ENCODE measurements at places on chromosomes 4 and X.

DNA sequence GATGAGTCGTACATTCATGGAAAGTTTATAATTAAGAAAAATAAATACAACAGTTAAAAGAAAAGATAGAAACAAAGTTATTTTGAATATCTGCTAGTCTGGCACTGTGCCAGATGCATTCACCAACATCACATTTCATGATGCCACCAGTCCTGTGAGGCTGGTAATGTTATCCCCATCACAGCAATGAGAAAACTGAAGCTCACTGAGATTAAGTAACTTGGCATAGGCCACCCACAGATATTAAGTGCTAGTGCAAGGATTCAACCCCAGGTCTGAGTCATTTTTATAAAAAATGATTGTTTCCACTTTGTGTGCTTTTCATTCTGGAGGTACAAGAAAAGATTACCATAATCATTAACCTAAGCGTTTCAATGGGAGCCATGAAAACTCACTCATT, 65.0 kb upstream of the IL15 start:
- no peak for DNase-seq

GRCh38 chr4:182756161-182756690, 161.0 kb downstream of the DCTD start:
- no peak for DNase-seq

- no peak for DNase-seq
Measured at GRCh38 chr4:186979961-186980745, 256.5 kb upstream of the FAT1 start.

- no peak for DNase-seq
Measured at GRCh38 chr4:146435962-146436361, 85.8 kb downstream of the SLC10A7 start.

GRCh38 chrX:12007881-12008280, 130.4 kb upstream of the FRMPD4 start:
- DNase-seq: no peak

- DNase-seq: no peak
Measured at GRCh38 chr4:145840162-145840768, 98.4 kb downstream of the ZNF827 start.

DNA sequence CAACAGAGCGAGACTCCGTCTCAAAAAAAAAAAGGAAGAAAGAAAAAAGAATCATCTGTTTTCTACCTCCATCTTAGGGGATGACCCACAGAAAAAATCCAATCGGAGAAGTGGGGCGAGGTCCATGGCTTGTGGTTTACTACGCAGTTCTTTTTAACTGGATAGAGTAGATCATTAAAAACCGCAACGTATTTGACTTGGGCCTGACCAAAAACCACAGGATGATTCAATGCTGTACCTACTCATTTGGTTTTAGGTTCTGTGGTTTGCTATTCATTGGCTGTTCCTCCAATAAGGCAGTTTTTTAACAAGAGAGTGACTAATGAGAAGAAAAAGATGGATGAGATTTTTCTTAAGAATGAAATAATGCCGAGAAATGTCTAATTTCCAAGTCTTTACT, 83.7 kb downstream of the FREM3 start:
- DNase-seq: no peak

DNA sequence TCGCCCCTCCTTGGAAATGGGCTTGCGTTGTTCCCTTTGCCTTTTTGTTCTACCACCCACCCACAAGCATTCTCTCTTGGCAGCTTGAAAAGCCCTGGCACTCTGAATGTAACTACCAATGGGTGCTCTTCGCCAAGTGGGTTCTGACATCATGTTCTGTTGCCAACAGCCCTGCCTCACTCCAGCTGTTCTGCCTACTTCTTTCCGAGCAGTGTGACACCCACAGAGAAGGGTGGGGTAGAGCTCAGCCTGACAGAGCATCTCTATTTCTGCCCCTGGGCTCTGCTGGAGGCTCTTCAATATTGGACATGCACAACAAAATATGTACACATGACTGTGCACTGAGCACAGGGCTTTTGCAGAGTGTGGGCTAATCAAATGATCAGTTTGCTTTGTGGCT, 15.6 kb upstream of the EXOSC9 start:
- no peak for DNase-seq

GRCh38 chrX:15911734-15912550, 57.3 kb upstream of the AP1S2 start:
- no peak for DNase-seq

GRCh38 chr4:33078145-33078544, 2358.0 kb downstream of the PCDH7 start:
- no peak for DNase-seq

GRCh38 chr4:141899103-141899502, 262.7 kb downstream of the IL15 start:
- DNase-seq: no peak

DNA sequence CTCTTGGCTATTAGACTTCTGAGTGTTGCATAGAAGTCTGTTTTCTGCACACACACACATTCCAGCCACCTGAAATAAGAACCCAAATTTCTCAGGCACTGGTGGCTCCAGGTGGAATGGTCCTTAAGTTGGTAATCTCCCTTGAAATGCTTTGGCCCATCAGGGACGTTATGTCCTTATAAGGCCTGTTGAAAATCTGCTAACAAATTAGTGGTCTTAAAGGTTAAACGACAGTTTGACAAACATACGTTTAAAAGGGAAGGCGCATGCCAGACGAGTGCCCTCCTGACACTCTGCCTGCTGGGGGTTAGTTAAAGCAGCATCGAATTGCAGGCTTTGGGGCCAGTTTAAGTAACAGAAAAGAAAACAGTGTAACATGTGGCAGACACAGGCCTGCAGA, 125.0 kb downstream of the TBX22 start:
- no peak for DNase-seq

DNA sequence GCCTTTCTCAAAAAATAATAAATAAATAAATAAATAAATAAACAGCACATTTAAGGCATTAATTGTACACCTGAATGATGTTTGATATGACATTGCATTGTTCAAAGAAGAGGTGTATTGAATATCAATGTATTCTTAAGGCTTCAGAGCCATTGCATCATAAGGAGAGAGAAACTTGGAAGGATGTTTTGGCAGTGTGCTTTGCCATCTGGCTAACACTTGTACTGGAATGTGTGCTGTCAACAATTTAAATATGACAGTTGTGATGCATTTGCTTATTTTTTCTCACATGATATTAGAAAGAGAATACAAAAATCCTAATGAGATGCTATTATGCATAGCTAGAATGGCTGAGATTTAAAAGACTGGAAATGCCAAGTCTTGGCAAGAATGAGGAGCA, 67.8 kb downstream of the FAM133A start:
- no peak for DNase-seq

DNA sequence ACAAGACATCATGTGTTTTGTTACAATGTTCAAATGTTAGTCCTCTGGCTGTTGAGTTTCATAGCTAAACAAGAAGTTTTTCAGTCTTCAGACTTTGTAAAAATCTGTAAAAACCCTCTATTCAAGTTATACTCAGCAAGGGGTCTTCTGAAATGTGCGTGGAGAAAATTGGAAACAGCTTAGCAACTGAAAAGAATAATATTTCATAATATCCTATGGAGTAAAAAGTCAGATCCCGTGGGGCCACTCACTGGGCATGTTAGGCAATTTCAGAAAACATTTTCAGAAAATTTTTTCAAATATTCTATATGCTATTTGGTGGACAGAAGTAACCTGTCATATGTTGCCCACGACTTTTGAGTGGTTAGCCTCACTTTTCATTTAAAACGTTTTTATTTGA, 118.3 kb downstream of the CORIN start:
- no peak for DNase-seq

DNA sequence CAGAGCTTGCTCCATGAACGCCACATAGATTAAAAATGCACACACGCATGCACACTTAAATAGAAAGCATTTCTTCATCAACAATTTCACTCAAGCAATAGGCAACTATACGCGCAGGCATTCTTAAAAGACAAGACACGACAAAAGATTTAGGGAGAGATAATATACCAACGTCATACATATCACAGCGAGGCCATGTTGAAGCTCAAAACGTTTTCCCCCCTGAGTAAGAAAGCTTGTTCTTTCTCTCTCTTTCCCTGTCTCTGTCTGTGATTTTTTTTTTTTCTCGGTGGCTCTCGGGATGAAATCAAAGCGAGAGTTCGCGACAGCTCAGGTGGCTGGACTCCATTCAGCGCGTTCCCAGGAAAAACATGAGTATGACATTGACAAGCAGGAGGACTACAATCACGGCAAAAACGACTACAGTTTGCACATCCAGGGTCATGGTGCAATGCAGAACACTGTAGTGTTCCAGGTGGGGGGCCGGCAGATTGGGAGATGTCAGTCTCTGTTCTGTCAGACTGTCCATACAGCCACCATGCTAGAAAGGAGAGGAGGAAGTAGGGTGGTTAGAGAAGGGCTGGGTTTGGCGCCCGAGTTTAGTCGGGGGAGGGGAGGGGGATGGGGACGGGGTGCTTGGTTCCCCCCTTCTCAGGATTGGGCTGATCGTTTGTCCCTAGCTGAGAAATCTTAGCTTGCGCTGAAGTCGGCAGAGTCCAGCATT, 30.7 kb downstream of the ARHGEF9 start:
- peak; percentile 12 for DNase-seq

- DNase-seq: no peak
Measured at GRCh38 chrX:15525664-15526416, 25.2 kb downstream of the BMX start.

DNA sequence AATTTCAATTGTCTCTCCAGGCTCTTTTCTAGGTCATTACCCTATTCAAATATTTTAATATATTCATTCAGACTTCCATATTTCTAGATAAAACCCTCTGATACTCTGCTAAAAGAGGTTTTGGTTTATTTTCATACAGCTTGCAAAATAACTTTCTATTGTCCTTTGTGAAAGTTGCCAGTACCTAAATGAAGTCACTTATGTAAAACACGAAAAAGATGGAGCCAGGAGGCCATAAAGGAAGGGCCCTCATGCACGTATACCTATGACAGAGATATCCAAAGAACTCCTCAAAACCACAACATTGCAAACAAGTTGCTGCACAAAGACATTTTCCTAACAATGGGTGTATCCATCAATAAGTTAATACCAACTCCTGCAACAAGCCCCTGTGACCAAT, 25.7 kb upstream of the ELOVL6 start:
- no peak for DNase-seq

GRCh38 chr4:156521631-156522030, 450.0 kb downstream of the PDGFC start:
- DNase-seq: no peak

GRCh38 chrX:130105244-130105643, 5.1 kb downstream of the ELF4 start:
- no peak for DNase-seq

- no peak for DNase-seq
Measured at GRCh38 chr4:32574803-32575202, 1854.6 kb downstream of the PCDH7 start.

GRCh38 chrX:129427267-129427666, 96.0 kb downstream of the SMARCA1 start:
- no peak for DNase-seq

GRCh38 chrX:45077748-45078424, 122.8 kb downstream of the DIPK2B start:
- no peak for DNase-seq

DNA sequence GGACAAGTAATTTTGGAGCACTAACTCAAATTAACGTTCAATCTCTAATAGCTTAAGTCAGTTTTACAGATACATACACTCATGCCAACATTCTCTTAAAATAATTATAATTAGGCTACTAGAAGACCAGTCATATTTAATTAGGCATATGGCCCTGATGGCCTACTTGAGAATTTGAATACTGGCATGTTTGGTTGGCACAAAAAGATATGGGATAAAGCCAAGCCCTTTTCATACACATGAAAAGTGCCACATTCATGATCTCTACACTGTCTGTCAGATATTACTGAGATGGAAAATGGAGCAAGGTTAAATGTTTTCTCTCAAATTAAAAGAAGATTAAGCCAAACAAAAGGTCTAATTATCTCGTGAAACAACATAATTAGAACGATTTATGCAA, 1091.0 kb downstream of the C4orf33 start:
- DNase-seq: no peak

DNA sequence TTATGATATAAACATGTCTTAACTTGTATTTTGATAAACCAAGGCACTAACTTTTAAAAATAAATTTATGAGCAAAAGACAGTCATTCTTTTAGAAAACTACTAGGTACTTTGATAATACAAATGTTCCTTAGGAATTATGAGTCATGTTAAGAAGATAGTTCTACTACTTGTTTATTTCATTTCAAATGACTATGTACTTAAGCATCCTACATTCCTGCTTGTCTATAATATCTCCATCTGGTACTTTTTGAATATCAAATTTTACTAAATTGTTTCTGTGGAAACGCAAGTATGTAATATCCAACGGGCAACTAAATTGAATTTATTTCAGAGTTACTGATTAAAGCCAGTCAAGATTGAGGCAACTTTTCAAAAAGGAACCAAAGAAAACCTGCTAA, 61.8 kb downstream of the CAMK2D start:
- DNase-seq: no peak

- no peak for DNase-seq
Measured at GRCh38 chr4:27702730-27703431, 842.2 kb downstream of the STIM2 start.

DNA sequence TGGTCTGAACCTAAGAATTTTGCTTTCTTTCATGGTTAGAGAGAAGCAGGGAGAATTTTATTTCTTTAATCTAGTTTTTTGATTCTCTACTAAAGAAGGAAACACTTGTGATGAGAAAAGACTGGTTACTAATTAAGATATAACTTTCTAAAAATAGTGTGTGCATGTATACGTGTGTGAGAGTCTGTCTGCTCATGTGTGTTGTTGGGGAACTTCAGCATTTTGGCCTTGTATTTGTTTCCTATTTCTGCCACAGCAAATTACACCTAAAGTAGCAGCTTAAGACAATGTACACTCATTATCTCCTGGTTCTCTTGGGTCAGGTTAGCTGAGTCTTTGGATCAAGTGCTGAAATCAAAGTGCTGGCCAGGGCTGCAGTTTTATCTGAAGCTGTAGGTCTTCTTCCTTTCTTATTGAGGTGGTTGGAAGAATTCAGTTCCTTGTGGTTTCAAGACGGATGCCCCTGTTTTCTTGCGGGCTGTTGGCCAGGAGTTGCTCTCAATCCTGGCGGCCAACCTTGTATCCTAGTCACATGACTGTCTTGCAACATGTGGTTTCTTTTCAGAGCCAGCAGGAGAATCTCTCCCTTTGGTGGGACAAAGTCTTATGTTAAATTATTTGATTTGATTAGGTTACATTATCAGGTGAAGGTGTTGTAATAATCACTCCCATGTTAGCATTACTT, 188.4 kb upstream of the CLNK start:
- no peak for DNase-seq

DNA sequence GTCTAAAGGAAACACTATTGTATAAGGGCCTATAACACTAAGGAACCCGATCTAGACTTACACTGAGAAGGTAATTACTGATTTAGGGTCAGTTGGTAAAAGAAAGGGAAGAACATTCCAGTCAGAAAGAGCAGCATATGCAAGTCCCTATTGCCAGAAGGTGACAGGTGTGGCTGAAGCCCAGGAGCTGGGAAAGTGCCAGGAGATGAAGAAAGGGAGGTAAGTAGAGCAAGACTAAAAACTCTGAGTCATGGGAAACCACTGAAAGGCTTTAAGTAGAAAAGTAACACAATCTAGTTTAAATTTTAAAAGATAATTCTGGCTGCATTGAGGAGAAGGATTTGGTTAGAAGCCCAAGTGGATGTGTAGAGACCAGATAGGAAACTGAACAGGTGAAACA, 77.7 kb upstream of the INTU start:
- no peak for DNase-seq

- no peak for DNase-seq
Measured at GRCh38 chr4:169269916-169270809, 593 bp downstream of the SH3RF1 start.

- DNase-seq: no peak
Measured at GRCh38 chr4:27836523-27836922, 975.9 kb downstream of the STIM2 start.
